CD4-positive, alpha-beta T cell treated with Interleukin-21 for 1 hour (primary cell): ENCODE measurements at places on chromosomes 2 and 18.

DNA sequence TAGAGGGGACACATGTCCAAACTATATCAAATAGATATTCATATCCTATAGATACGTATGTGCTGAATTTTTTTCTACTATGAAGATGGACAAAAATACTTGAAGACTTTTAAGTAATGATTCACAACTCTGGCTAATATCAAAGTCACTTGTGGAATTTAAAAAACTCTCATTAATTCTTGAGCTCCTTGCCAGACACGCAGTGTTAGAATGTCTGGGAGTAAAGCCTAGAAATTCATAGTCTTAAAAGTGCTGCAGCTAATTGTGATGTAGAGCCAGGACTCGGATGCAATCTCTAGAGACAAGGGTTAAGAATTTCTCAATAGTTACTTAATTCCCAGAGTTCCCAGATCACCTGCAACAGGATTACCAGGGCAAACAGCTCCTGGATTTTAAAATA, 107.4 kb downstream of the ARL6IP6 start:
- no peak for DNase-seq

GRCh38 chr18:36365836-36366775, 68.6 kb downstream of the FHOD3 start:
- no peak for DNase-seq

- DNase-seq: no peak
Measured at GRCh38 chr2:58709274-58709673, 468.1 kb upstream of the FANCL start.

DNA sequence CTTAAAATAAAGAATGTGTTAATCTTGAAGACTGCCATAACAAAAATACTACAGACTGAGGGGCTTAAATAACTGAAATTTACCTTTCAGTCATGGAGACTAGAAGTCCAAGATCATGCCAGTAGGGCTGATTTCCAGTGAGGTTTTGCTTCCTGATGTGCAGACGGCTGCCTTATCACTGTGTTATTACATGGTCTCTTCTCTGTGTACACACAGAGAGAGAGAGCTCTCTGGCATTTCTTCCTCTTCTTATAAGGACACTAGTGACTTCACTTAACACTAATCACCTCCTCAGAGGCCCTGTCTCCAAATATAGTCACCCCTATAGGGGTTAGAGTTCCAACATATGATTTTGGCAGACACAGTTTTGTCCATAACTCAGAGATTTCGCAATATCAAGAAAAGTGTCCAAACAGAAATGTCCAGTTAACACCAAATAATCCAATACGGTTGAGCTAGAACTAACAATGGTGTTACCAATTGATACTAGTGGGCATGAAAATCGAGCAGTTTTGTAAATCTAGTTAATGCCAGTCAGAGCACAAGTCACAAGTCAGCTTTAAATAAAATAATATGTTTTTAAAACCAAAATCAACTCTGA, 399.8 kb downstream of the ADCYAP1 start:
- DNase-seq: no peak

DNA sequence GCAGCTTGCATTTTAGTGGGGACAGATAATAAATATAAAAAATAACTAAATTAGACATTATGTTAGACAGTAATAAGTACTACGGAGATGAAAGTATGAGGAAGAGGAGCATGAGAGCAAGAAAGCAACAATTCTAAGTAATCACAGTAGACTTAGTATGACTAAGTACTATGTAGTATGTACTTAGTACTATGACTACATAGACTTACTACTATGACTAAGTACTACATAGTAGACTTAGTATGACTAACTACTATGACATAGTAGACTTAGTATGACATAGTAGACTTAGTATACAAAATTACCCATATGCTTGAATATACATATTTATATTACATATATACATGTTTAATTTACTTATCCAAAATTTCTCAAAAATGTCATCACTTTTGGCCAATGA, 29.3 kb downstream of the CDH20 start:
- no peak for DNase-seq

GRCh38 chr2:148721991-148722777, 77.6 kb downstream of the EPC2 start:
- no peak for DNase-seq

DNA sequence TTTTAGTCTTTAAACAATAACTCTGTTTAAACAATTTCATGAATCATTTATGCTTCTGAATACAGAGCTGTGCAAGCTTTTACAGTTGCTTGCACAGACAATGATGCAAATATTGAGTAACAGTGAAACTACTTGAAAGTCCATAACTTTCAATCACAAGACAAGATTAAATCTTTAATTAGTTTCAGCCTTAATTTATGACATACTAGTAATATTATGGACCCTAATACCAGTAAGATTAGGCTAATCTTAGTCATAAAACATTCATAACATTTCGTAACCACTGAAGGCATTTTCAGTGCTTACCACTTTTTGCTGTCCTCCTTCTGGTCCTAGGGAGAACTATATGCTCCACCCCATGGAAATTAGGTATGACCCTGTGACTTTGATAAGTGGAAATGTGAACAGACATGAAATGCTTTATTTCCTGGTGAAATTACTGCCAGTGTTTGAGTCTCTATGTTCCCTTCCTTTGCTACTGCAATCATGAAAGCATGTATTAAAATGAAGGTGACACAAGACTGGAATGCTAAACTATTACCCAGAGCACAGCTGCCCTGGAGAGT, 1.8 kb upstream of the COBLL1 start:
- DNase-seq: no peak

- DNase-seq: no peak
Measured at GRCh38 chr2:183951630-183952029, 646.7 kb upstream of the ZNF804A start.

DNA sequence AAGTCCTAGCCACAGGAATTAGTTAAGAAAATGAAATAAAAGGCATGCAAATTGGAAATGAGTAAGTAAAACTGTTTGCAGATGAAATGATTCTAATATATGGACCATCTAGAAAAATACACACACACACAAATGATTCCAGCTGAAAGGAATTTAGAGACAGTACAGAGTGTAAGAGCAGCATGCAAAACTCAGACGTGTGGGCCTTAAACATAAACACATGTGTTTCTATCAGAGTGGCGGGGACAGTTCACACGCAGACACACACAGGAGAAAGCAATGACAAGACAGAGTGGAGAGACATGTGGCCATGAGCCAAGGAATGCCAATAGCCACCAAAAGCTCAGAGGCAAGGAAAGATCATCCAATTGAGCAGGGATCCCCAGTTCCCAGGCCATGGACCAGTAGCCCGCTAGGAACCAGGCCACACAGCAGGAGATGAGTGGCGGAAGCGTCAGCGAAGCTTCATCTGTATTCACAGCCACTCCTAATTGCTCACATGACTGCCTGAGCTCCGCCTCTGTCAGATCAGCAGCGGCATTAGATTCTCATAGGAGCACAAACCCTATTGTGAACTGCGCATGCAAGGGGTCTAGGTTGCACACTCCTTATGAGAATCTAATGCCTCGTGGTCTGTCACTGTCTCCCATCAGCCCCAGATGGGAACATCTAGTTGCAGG, 155.4 kb downstream of the ARL4C start:
- DNase-seq: no peak

DNA sequence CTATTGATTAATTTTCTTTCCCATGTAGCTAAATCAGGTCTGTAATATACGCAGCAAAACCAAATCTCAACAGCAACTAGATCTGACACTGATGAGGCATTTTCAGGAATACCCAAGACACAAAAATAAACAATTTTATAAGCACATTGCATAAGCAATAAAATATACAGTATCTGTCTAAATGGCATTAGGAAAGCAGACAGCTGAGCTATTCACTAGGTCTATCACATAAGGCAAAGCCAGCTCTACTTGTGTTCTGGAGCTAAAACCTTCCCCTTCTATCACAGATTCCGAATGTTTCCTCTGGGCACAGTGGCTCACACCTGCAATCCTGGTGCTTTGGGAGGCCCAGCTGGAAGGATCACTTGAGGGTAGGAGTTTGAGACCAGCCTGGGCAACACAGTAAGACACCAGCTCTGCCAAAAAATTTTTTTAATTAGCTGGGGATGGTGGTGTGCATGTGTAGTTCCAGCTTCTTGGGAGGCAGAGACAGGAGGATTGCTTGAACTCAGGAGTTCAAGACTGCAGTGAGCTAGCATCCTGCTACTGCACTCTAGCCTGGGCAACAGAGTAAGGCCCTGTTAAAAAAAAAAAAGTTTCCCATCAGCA, 21.1 kb downstream of the PTPN2 start:
- DNase-seq: no peak
